ENCODE measurements at places on chromosomes 16 and 17. TPM values are rescaled to one million over a fixed set of nuclear protein-coding genes. Genes with fewer than 3 reads are reported as not detected.

Gene TBX4
- total RNA-seq = not detected

Gene MMP28
- 58.4 TPM for total RNA-seq

GRCh38 chr16:57043248-57043647, 49.1 kb upstream of the CPNE2 start:
- DNase-seq = no peak
- H3K36me3 ChIP-seq = no peaks in the 10 kb centered on the region
- H3K27ac ChIP-seq = no peak overlapping the region
- H3K27me3 ChIP-seq = no peaks in the 10 kb centered on the region

- H3K27me3 ChIP-seq = no peaks in the 10 kb centered on the region
- H3K36me3 ChIP-seq = no peaks in the 10 kb centered on the region
- no peaks in the 10 kb centered on the region for H3K4me1 ChIP-seq
- no peak overlapping the region for H3K4me3 ChIP-seq
Measured at GRCh38 chr17:13131225-13131624, 113.4 kb upstream of the ELAC2 start.

DNA sequence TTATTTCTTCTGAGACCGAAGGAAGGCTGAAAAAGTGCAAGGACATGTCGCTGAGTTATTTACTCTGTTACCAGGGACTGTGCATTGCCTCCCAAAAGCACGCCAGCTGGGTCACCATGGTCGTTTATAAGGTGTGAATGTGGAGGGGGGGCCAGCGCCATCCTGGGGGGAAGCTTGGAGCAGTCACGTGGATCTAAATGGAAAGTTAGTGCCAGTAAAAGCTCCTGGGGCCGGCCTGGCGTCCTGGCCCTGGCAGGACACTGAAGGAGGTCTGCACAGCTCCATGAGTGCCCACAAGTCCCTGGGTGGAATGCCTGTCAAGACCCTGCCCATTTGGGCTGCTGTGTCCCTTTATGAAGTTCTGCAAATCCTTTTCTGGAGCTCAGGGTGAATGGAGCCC, 82.6 kb downstream of the C16orf95 start:
- H3K27me3 ChIP-seq = no peaks in the 10 kb centered on the region
- H3K27ac ChIP-seq = no peak overlapping the region
- H3K4me1 ChIP-seq = no peaks in the 10 kb centered on the region
- no peaks in the 10 kb centered on the region for H3K36me3 ChIP-seq
- no peak overlapping the region for H3K4me3 ChIP-seq
- no peak for DNase-seq

Measured in uterus (tissue), 4 donors.